NCI-H345 (cell line): ENCODE measurements at places on chromosomes 1 and 21.

- DNase-seq: no peak
Observed at GRCh38 chr1:30198795-30199403, 524.5 kb downstream of the MATN1 start.

GRCh38 chr1:8409106-8409505 is 91.2 kb downstream of the SLC45A1 start:
- DNase-seq: no peak

DNA sequence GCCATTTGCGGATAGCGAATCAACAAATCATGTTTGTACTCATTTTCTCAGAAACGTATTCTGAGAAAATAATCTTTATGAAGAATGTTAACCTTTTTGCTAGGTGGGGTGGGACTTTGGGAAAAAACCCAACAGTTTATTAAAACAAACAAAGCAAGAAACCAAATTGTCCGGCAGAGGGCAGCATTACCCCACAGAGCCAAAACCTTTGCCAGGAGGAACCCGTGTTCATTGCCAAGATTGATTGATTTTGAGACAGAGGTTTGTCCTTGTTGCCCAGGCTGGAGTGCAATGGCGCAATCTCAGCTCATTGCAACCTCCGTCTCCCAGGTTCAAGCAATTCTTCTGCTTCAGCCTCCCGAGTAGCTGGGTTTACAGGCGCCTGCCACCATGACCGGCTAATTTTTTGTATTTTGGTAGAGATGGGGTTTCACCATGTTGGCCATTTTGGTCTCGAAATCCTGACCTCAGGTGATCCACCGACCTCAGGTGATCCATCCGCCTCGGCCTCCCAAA is 70.8 kb upstream of the RHOU start:
- DNase-seq: peak; percentile 83

DNA sequence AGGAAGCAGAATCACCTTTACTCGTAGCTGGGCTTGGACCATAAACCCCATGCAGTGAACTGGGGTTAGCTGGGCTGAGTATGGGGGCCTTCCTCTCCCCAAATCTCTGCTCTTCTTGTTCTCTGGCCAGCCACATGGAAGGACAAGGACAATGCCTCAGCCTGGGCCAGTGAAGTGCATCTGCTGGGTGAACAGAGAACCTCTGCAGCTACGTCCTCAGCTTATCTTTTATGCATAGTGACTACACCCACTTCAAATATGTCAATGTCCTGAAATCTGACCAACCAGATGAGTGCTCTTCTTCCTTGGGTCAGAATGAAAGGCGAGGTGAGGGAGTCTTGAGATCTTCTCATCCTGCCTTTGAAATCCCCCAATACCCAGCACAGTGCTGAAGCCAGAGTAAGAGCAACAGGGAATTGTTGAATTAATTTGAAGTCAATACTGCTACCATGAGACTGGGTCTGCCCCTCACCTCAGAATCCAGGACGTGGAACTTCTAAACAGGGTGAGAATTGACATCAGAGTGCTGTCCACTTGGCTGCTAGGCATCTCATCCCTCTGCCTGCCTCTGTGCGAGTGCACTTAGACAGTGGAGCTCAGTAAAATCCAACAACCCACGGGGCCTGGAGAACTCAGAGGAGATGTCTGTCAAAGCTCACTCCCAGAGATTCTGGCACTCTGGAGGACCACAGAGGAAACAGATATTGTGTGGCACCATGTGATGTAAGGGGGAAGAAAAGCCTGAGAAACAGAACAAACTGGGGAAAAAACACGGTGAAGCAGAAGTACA is 99.0 kb downstream of the IER5 start:
- DNase-seq: no peak

DNA sequence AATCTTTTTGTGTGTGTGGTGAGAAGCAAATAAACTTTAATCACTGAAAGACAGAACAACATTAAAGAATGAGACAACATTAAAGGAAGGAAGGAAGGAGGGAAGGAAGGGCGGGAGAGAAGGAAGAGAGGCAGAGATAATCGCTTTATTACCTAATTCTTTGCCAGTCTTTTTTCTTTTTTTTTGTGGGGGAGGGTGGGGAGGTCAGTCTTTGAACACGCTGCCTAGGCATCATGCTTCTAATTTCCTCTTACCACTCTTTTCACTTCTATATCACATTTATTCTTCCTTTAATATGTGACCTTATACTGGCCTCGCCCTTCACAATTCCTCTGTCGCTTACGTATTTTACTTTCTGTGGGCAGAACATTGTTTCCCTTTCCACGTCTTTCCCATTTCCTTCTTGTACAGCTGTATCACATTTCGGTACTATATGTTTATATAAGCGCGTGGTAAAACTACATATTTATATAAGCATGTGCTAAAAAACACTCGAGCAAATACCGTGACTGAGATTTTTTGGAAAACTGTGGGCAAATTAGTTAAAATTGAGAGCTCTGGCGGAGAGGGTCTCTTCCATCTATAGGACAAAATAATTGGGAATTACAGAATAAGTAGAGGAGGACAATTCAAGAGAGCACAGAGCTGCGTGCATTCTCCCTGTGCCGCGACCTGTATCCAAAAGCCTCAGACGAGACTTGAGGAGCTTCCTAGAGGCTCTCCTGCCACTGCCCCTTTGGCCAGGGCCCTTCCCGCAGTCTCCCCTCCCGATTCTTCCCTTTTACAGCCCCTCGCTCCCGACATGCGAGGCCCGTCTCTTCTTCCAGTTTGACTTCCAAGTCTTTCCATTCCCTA is 823 bp upstream of the PRKAA2 start:
- DNase-seq: peak; percentile 45

GRCh38 chr1:87686671-87687070 is 358.0 kb downstream of the LMO4 start:
- DNase-seq: no peak

GRCh38 chr1:178037510-178038253 is 56.2 kb upstream of the RASAL2 start:
- DNase-seq: no peak

GRCh38 chr1:62688687-62689085 is 500 bp upstream of the DOCK7 start:
- no peak for DNase-seq

- DNase-seq: no peak
Observed at GRCh38 chr1:59218521-59219236, 78.2 kb upstream of the FGGY start.

- peak; percentile 34 for DNase-seq
Observed at GRCh38 chr1:176843352-176844297, 320.9 kb downstream of the ASTN1 start.

DNA sequence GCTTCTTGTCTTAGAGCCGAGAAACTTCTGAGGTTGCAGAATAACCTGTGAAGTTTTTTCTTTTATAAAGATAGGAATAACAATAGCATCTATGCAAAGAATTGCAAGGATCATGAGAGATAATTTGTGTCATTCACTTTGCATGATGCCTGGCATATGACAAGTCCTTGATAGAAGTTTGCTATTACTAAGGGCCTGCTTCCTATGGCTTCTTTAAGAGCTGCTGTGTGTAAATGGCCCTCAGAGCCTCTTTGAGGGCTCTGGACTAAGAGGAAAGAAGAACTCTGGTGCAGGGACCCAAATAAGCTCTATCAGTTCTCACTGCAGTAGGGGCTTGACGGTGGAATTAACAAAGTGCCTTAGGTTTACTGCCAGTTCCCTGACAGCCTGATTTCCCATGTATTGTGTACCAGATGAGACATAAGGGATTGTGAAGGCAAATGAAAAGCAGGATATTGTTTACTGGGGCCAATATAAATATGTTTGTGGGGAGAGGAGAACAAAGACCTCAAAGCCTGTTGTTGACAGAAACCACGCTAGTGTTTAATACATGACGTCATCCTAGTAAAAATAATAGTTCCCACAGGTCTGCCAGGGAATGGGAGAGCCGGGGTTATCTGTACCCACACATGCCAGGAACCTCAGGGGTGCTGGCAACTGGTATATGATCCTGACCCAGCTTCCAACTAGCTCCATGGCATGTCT is 131.2 kb upstream of the UBE2U start:
- DNase-seq: peak; percentile 47

DNA sequence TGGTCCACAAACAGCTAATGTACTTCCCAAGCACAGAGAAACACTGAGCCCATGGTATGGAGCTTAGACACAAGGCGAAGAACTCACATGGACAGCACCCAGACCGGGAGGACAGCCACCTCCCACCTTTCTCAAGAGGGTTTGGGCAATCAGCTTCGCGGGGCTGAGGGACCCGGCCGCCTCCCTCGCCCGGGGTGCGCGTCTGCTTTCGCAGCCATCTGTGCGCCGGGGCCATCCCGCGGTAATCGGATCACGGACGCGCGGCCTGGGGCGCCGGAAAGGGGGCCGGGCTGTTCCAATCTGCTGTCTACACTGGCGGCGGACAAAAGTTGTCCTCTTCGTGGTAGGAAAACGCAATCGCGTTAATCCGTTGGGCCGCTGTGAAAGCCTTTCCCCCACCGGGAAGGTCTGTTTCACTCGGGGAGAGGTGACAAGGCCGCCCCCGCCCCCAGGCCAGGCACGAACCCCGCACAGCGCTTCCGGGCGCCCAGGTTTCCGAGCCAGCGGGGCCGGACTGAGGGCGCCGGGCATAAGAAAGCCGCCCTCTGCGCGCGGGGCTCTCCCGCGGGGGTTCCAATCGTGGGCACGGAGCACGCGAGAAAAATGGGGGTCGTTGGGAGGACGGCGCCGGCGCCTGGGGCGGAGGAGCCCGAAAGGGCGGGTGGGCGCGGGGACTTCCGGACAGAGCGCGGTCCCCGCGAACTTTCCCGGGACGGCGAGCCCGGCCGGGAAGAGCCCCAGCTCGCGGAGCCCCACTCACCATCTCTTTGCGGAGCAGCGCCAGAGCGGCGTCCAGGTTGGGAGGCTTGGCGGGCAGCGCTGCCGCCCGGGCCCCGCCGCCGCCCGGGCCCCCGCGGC is 664 bp downstream of the FAM89A start:
- peak; percentile 18 for DNase-seq

DNA sequence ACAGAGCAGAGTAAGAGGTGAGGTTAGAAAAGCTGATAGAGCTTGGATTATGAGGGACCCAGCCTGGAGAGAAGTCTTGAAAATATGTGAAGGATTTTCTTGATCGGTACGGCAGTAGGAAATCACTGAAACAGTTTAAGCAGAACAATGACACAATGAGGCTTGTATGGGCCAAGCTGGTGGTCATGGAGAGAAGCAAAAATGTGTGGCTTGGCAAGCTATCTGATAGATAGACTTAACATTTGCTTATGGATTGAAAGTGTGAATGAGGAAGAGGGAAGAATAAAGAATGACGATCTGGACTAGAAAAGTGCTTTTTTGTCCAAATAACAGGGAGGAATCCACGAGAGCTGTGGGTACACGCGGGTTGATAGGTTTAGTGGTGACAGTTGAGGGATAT is 15.4 kb upstream of the XPR1 start:
- no peak for DNase-seq

DNA sequence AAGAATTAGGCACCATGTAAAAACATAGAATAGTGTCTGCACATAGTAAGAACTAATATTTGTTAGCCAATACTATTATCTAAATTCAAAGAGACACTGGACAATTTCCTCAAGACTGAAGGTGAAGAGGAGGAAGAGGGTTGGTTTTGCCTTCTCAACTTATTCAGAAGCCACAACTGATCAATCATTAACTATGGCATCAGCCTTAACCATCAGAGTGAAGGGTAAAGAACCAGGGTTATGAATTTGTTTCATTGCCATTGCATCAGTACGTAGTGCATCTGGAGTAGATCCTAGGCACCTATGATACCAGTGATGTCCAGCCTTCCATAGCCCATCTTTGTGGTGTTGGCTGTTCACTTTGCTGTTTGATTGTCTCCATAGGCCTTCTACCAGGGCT is 421.7 kb upstream of the DEPDC1 start:
- DNase-seq: no peak

GRCh38 chr1:100361511-100362089 is 9.3 kb downstream of the CDC14A start:
- DNase-seq: no peak

DNA sequence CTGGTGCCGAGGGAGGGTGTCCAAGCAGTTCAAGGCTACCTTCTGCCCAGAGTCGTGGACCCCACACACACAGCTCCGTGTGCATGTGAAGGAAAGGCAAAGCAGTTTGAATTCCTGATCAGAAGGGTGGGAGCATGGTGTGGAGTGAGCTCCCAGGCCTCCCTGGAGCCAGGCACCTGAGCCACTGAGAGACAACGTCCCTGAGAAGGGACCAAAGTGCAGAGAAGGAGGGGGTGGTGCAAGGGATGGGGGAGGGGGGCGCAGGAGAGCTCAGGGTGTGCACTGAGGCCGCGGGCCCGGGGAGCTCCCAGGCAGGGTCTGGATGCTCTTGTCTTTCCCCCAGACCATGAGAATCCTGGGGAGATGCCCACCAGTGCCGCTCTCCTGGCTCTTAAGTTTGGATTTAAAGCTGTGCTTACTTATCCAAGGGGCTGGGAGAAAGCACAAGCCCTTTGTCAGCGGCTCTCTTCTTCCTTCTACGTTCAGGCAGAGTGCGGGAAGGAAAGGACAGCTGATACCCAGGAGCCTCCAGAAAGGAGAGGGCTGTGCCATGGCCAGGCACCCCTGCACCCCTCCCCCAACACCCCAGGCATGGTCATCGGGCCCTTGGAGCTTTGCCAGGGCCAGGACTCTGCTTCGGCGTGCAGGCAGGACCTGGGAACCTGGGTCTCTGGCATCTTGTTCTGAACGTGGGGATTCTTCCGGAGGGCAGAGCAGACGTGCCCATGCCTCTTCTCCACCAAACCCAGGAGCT is 24.1 kb downstream of the ACTA1 start:
- no peak for DNase-seq

DNA sequence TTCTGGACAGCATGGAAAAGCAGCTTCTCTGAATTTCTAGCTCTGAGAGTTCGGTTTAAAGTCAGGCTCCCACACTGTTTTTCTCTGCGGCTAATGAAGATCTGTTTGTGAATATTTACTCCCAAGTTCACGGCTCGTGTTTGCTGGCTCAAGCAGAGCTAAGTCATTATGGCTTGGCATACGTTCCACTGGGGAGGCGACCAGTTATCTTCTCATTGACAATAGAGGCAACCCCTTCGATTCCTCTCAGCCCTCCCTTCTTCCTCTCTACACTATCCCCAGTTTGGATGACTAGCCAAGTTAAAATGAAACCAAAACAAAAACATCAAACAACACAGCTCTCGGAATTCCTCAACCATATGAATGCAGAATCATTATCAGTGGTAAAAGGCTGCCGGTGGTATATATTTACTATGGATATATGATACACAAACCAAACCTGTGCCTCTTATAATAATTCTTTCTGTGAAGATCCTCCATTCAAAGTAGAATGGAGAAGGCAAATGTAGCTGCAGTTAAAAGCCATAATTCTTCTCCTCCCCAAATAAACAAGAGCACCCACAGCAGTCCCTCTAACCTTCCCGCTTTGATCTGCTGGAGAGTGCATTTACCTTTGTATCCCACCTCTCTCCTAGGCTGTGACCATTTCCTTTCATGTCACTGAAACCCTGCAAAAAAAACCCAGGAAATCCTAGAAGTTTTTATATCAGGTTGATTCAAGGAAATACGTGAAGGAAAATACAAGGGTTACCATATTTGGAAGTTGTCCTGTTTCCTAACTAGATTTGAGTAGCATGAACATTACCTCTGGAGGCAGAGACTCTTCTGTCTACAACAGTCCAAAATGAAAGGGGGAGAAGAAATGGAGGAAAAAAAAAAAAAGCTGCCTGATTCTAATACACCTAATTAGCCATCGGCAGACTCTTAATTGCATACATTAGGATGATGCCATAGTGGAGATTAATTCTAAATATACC is 108.3 kb upstream of the USH2A start:
- peak; percentile 47 for DNase-seq
